Activated gamma-delta T cell treated with Interleukin-2 at 50 U/mL for 16 hours (primary cell): ENCODE measurements at places on chromosomes 7 and 10.

GRCh38 chr7:80981405-80981804, 62.6 kb upstream of the SEMA3C start:
- no peak for DNase-seq

- no peak for DNase-seq
These were observed 18.6 kb downstream of the CACNB2 start for GRCh38 chr10:18158773-18159265.

DNA sequence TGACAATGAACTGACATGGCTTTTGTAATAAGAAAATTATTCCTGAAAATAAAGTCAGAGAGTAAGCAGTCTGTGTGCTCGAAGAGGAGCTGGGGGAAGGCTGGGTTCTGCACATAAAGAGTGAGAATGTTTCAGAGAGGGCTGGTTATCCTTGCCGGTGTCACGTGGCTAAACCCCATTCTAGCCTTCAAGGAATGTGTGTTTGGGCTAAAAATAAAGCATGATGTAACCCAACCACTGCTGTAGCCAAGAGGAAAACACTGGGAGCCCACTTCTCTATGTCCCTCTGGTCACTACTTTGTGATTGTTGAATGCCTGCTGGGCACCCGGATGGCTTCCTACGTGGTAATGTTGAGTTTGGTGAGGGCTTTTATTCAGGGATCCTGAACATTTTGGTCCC, 23.5 kb downstream of the WDFY4 start:
- DNase-seq = no peak

DNA sequence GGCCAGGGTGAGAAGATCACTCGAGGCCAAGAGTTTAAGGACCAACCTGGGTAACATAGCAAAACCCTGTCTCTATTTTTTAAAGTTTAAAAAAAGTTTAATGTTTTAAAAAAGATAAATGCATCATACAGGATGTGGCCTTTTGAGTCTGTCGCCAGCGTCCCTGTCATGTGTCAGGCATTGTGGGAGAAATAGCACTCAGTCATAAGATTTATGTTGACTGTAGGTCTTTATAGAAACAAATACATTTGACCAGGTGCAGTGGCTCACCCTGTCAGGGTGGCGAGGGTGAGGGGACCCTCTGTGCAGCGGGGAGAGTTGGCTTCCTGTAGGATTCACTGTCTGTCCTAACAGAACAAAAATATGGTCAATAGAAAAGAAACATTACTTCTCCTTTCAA, 63.5 kb upstream of the SH2B2 start:
- no peak for DNase-seq

GRCh38 chr7:104040666-104041065, 51.2 kb upstream of the RELN start:
- DNase-seq = no peak
